ENCODE measurements at places on chromosomes 11 and 22.

DNA sequence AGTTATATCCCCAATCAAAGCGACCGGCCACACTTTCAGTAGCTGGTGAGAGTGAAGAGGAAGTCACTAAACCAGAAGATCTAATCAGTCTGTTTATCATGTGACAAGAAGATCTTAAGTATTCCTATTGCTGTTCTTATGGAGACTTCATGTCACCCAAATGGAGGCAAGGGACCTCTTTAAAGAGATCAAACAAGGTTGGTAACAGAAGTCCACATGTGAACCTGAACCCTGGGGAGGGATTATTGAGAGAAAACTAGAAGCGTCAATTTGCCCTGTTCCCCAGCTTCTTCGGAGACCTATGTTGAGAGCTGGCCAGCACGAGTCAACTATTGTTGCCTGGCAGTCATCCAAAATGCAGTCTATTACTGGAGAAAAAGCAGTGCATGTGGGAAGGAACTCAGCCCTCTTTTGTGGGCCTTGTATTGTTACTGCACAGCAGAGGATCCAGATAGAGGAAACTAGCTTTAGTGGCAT, 76.9 kb upstream of the CTSC start:
- peak; percentile 51 for DNase-seq

DNA sequence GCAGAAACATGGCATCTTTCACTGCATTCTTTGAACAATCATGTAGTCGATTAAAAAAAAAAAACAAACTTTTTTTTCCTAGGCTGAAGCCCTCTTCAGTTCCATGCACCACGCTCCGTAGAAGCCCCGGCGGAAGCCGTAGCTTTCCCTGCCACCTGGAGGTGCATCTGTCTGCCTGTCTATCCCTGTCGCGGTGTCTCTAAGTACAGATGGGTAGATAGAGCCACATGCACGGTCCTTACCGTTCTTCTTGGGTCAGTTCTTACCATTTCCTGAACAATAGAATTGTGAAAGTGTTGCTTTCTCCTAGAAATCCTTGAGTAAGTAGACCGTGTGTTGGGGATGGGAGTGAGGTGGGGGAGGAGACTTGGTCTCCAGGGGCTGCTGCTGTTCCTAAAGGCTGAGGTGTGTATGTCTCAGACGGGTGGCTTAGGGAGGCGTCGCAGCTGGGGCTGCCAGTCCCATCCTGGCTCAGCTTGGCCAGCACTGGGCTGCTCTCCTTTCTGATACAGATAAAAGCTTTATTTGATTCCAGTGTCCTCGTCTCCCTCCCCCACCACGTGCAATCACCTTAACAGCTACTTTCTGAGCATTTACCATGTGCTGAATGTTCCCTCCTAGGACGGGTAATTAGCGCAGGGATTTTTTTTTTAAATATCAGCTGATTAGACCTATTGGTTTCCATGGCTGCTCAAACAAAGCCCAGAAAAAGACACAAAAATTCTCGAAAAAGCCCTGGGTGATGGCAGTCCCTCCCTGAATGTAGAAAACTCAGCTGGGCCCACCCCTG, 46.8 kb downstream of the MACROD1 start:
- no peak for DNase-seq

- DNase-seq, result no peak
Observed at GRCh38 chr11:99571094-99571493, 550.3 kb downstream of the CNTN5 start.

DNA sequence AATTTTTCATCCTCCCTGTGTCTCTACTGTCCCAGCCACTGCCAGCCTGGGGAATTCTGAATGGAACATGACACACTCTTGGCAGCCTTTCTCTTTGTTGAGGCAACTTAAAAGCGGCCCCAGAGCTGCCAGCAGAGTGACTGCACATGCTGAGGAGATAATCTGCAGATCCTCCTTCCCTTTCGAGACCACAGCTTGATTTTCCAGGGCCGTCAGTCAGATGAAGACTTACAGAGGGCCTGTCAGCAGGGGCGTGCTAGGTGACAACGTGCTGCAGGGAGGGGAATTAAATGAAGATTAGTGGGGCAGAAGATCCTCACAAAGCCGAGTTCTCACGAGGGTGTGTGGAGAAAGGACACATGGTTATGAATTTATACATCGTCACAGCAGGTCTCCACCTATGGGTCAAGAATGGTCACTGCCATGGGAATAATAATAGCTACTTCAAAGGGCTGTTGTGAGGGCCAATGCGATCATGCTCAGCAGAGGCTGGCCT, 193.5 kb upstream of the PITPNB start:
- DNase-seq, result peak; percentile 46

DNA sequence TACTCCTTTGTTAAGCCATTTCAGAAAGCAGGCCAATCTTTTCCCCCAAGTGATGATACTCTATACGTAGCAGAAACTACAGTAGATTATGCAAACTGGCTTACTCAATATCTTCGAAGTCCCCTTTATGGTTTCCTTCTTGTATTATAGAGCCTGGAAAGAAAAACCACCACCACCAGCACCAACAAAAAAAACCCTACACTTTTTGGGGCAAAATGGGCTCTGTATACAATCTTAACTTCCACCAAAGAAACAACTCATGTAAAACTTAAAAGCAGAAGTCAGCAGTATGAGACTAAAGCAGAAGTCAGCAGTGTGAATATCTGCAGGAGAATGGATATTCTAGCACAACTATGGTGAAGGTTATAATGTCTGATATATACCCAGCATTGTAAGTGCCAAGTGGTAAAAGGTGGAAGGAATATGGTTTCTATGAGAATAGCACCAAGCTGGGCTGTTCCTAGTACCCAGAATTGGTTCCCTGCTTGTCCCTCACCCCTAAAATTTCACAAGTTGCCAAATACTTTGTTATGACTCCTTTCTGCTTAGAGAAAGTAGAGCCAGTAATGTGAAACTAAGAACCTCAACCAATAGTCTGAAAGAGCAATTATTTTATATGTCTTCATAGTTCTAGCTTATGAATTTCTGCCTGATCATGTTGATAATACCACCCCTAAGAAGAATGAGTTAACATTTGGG, 252.1 kb downstream of the SBF2 start:
- DNase-seq, result no peak

DNA sequence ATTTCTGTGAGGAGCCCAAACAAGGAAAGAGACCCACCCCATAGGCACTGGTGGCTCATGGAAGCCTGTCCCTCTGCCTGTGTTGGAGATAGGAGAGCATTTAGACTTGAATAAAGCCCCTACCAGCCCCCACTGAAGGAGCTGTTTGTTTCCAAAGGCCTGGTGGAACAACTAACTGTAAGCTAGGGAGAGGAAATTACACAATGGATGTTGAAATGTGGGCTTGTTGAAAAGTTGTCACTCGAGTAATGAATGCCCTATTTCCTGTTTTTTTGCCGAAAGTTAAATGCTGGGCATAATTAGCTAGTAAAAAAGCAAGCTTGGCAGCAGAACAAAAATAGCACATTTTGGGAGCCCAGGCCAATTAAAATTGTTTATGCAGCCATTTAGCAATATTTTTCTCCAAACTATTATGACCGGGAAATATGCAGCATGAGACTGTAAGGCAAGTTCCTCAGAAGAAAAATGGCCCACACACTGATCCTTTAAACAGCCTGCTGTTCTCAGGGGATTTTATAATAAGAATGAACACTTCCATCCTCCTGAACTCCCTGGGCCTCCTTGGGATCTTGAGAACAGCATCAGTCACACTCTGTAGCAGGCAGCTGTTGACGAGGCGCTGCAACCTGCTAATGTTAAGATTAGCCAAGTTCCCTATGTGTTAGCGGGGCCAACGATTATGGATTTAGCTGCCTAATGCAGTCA, 38.6 kb upstream of the LMO2 start:
- DNase-seq, result no peak

GRCh38 chr11:113806406-113806805, 26.8 kb downstream of the CLDN25 start:
- peak; percentile 16 for DNase-seq

GRCh38 chr11:118876286-118876685, 7.4 kb upstream of the CXCR5 start:
- no peak for DNase-seq

DNA sequence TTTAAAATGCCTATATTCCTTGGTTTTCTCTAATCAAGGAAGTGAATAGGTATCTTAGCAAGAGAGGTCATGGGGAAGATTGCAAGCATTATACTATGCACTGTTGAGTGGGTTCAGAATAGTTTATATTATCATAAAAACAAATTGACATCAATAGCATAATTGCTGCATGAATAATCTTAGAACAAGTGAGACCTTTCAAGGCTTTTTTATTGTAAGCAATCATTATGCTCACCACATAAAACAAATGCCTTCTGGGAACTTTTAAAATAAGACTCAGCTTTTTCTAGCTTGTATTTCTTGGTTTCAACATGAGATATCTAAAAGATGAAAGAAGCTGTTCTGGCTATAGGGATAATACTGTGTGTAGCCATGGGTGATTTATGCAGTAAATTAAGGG, 135.6 kb upstream of the ZC3H12C start:
- DNase-seq, result no peak

DNA sequence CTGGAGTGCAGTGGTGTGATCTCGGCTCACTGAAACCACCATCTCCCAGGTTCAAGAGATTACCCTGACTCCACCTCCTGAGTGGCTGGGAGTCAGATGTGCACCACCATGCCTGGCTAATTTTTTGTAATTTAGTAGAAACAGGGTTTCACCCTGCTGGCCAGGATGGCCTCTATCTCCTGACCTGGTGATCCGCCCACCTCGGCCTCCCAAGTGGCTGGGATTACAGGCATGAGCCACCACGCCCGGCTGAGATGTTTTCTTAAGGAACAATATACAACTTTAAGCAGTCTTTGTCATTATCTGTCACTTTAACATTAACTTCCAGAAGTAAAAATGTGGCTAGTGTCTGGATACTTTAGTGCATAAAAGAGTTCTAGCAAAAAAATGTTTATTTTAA, 272.6 kb upstream of the FAT3 start:
- DNase-seq, result peak; percentile 64

- DNase-seq, result no peak
Observed at GRCh38 chr22:19042285-19043120, 79.7 kb downstream of the DGCR2 start.

DNA sequence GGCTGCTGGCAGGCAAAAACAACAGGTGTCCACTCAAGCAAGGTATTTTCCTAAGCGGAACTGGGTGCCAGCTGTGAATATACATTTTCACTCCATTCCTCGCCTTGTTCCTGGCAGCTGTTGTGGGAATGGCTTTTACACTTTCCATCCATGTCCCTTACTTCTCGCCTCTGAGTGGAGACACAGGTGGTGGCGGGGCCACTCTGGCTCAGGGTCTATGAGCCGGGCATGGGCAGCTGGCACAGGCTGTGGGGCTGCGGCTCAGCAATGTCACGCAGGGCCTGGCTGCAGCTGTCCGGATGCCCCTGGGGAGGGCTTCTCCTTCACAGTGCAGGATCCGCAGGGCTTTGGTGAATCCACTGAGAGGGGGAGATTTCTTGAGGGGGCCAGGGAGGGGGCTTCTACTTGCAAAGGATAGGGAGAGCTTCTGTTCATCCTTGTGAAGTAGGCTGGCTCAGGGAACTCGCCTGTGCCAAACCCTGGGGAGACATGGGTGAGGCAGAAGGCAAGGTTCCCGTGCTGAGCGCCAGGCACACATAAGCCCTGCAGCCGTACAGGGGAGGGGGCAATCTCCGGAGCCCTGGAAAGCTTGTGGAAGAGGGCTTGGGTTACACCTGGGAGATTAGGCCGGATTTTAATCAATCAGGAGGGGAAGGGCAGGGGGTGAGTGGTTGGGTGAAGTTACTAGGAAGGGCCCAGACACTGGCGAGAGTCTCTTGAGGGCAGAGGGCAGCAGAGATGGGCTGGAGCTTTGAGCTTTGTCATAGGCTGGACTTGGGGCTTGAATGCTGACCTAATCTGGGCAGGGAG, 45.7 kb downstream of the KCNQ1OT1 start:
- peak; percentile 21 for DNase-seq

- peak; percentile 39 for DNase-seq
Observed at GRCh38 chr22:50247748-50248147, 2.9 kb upstream of the TUBGCP6 start.

DNA sequence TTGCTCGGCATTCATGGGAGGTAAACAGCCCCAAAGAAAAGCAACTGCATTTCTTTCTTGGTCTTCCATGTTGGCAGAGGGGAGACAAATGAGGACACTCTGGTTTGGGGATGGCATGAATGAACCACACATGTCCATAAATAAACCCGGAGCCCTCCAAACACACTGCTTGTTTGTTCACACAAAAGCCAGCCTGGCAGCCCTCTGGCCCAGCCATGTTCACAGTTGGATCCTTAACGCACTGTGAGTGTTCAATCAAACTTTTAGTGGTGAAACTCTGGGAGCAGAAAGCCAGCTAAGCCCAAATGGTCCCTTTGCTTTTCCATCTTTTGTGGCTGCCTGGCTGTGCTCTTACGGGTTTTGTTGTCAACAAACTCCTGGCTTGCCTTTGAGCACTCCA, 336.8 kb downstream of the CADM1 start:
- DNase-seq, result no peak

DNA sequence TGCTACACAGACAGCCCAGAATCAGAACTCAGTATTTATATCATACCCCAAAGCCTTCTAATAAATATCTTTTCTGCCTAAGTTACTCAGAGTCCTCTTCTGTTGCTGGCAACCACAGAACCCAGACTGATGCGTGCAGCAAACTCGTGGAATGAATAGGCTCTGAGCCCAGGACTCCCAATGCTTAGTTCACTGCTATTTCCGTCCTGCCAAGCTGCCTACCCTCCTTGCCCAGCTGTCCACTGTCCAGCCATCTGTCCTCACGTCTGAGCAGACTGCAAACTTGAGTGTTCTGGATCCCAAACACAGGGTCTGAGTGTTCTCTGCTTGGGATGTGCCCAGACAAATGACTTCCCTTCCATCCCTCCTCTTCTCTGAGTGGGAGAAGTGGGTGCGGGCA, 19.4 kb downstream of the PTPN5 start:
- DNase-seq, result peak; percentile 4

GRCh38 chr22:39251762-39252460, 7.1 kb upstream of the PDGFB start:
- DNase-seq, result peak; percentile 73

GRCh38 chr11:10551845-10552352, 10.9 kb upstream of the RNF141 start:
- no peak for DNase-seq

- DNase-seq, result no peak
Observed at GRCh38 chr22:29979777-29980321, 96.9 kb downstream of the MTMR3 start.

- DNase-seq, result no peak
Observed at GRCh38 chr11:6682591-6682935, 577 bp downstream of the MRPL17 start.

GRCh38 chr11:86174101-86175046, 70.2 kb upstream of the EED start:
- DNase-seq, result peak; percentile 99

GRCh38 chr11:118868659-118869058, 15.0 kb upstream of the CXCR5 start:
- DNase-seq, result no peak

DNA sequence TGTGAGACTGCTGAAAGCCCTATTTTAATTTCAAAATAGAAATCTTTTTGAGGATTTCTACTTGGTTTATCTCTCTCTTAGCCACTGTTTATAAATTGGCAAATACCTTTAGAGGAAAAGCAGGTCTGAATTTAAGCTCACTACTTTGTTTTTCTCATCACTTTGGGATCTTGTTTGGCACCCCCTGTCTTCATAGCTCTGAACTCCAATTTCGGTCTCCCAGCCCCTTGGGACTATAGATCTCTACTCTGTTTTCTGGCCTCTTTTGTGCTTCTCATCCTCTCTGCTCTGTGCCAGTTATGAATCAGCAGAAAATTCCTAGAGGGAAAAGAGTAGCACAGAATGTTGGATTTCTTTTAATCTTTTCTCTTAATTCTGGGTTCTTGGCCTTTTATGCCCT, 118.3 kb downstream of the CYP2R1 start:
- DNase-seq, result no peak

Measured in kidney tubule cell (primary cell).